ENCODE measurements at places on chromosomes 5 and 9.

DNA sequence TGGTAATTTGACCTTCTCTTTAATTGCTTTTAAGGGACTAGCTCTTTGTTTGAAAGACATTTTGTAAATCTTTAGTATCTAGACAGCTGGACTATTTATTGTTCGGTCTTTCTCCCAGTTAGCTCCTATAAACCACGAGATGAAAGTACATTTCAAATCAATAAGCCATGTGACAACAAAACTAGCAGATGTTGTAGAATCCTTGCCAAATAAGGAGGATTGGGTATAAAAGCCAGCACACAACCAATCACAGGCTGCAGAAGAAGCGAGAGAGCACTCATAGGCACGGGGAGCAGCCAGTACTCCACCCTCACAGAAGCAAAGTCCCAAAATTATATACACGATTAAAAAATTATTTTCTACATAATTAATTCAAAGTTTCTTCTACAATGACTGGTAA, 8.1 kb upstream of the OMD start:
- DNase-seq = no peak

DNA sequence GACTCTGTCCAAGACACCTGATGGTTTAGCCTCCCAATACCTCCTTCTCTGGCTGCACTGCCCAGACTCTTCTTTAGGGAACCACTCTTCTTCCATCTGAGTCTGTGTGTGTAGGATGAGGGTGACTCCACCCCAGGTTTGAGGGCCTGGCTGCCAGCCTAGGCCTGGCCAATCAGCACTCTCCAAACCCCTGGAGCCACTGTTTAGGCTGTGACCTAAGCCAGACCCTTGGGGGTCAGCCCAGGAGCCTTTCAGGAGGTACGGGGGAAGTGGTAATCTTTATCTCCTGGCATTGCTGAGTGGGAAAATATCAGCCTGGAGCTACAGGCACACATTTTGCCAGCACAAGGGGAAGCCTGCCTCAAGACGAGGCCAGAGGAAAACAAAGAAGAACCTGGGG, 6.2 kb upstream of the ERGIC1 start:
- DNase-seq = no peak

DNA sequence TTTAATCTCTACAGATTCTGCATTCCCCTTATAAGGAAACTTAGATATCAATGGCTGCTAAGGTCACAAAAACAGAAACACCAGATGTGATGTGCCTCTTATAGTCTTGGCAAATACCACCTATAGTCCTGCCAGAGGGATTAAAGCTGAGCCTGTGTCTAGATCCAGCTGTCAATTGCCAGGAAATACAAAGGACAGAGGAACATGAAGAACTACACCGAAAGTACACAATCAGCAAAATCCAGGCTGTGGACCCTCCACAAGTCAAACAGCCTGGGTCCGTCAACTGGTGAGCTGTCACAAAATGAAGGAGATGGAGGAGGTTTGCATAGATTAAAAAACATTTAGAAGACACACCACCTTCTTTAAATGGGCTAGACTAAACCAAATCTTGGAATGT, 85.4 kb downstream of the KLF4 start:
- DNase-seq = no peak

DNA sequence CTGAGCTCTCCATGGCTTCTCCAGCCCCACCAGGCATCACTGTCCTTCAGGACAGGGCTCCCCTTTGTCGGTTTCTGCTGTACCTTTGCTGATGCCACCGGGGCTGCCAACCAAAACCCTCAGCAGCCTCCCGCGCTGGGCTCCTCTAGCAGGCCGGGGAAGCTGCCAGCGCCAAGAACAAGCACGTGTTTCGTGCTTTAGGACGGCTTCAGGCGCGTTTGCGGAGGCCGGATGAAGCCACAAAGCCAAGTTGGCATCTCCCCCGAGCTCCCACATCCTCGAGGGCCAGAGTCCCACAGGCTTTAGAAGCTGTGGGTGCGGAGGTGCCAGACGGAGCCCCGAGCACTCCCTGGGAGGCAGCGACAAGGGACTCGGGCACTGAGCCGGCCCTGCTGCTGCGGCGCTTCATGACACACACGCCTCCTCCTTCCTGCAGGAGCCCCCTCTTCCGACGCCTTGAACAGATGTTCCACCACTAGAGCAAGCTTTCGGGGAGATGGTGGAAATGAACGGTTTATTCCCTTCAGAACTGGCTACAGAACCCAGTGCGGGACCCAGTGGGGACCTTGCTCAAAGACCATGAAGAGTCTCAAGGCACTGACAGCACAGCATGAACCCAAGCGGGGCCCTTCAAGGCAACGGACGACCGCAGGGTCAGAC, 36.7 kb downstream of the SARDH start:
- peak; percentile 47 for DNase-seq

GRCh38 chr5:154311362-154311761, 120.8 kb downstream of the GALNT10 start:
- no peak for DNase-seq

DNA sequence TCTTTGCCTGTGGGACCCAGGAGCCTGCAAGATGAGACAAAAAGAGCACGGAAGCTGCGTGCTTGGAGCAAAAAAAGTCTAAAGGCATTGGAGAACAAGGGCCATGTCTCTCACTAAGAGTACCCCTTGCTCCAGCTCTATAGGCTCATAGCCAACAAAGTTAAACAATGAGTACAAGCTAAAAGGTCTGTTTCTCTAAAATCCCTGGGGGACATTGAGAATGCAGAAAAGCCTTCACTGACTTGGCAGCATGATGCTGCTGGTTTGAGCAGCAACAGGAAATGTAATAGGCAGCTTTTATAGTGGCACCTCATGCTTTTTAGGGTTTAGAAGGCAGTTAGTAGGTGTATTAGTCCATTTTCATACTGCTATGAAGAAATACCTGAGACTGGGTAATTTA, 287.5 kb downstream of the SMARCA2 start:
- no peak for DNase-seq

DNA sequence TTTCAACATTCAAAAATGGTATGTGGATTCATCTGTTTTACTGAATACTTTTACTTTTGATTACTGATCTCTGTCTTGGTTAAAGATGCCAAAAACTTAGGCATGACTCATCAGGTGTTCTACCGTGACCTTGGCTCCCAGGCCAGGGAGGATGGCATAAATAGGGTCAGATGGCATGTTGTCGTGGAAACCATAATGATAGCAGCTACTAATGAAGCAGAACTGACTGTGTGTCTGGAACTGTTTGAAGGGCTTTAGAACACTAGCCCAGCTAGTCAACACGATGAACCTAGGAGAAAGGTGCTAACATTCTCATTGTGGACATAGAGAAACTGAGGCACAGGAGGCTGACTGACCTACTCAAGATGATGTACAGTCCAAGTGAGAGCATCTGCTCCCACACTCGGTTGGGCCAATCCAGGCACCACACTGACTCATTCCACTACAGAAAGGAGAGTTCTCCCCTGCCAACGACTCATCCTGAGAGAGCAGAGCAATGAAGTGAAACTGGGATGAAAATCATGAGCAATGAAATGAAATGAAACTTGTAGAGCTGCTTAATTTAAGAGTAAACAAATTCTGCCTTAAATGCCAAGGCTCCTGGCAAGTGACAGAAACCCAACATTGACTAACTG, 116.0 kb downstream of the TENT4A start:
- no peak for DNase-seq

DNA sequence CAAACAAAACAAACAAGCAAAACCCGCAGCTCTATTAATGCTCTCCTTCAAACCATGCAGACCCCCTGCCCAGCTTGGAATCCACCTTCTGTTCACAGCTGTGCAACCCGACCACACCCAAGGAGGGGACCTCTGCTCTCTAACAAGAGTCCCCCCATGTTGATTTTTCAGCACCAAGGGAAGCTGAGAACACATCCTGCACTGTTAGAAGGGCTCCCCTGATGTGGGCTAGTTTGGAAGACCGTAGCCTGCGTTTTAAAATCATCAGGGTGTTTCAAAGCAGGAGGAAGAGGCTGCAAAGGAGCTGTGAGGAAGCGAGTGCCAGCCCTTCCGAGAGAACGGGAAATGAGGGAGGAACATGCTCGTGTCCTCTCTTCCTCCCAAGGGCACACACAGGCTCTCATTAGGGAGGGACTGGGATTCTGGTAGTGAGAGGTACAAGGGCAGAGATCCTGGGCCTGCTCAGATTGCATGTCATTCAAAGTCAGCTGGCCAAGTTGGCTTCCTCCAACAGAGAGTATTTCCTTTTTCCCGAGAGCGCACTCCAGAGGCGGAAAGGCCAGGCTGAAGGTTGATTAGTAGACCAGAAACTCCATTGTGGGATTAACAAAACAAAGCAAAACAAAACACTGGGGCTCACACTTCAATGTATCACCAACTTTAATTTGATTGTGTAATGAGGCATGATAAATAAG, 185.9 kb downstream of the SEMA6A start:
- DNase-seq = no peak

DNA sequence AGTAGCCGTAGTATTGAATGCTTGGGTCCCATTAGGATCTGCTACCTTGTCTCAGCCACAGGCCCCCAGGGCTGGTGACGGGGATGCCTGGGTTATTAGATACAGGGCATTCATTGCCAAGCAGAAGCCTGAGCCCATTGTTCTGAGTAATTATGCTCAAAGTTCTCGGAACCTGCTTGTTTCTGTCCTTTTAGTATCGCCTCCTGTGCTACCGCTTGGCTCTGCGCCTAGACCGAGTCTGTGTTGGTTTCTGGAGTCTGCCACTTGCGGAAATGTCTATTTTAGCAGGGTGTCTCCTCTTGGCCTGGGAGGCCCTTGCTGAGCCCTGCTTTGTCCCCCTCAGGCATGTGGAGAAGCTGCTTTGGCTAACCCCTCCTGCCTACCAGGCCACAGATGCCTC, 506.1 kb downstream of the BNC2 start:
- no peak for DNase-seq

GRCh38 chr5:7850395-7851239, at the start of gene CFAP90:
Gene CFAP90, minus strand, starts transcription at chr5:7851133. Its CDS starts 112 bp downstream, at chr5:7851021.
- DNase-seq = no peak

DNA sequence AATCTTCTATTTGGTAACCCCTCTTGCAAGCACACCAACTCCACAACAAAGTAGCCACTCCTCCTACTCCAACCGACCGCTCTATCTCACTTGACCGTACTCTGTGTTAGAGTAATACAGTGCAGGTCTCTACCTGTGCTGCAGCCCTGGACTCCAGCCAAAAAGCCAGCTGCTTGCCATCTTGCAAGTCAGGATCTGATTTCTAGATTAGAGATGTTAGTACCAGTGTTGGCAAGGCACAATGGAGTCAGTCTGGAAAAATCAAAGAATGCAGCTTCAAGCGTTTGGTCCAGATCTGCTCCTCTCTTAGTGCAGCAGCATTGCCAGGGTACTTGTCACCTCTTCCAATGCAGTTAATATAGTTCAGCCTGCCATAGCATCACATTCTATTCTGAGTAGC, 477.6 kb downstream of the ZSWIM6 start:
- DNase-seq = no peak

DNA sequence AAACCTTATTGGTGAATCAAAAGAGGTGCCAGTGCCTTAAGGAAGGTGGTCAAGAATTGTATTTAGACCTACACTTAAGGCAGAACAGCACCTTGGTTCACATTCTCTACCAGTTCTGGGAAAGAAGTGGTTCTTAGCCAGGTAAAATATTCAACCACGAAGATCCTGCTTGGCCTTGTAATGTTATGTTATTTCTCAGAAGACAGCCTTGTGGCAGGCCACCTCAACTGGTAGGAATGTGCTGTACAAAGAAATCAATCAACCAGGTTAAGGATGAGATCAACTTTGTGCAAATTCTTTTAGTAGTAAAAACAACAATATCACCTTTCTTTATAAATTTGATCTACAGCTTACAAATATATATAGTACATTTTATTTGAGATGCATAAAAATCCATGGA, 246.8 kb downstream of the ARRDC3 start:
- no peak for DNase-seq

DNA sequence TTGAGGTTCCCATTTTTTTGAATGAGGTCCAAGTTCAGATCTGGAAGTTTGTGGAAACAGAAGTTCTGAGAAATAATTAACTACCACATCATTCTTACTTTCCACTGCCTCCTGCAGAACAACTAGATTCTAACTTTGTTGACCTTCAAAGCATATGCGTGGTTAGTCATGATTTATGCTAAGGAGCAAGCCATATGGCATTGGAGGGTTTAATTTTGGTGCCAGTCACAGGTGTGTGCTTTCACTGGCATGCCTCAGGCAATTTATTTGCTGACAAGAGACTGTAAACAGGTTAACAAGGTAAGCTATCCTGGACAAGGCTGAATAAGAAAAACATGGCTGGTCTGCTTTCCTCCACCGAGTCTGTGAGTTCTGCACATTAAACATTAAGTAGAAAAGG, 31.5 kb downstream of the HMHB1 start:
- DNase-seq = no peak

DNA sequence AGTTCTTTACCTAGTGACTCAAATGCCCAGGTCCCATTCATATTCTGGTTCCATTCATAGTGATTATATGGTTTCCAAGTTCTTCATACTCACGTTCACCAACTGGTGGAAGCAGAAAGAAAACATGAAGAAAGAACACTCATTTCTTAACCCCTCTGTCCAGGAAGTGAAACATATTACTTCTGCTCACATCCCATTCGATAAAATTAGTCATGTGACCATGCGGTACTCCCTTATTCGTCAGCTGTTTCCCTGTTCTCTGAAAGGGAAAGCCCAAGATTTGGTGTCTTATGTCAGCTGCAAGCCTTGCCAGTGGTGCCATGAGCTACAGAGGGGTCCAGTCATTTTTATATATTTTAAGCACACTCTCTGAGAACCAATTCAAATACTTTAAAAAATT, 387.0 kb upstream of the DMAC1 start:
- no peak for DNase-seq

GRCh38 chr5:149358294-149358651, 427 bp downstream of the PCYOX1L start:
- peak; percentile 44 for DNase-seq

DNA sequence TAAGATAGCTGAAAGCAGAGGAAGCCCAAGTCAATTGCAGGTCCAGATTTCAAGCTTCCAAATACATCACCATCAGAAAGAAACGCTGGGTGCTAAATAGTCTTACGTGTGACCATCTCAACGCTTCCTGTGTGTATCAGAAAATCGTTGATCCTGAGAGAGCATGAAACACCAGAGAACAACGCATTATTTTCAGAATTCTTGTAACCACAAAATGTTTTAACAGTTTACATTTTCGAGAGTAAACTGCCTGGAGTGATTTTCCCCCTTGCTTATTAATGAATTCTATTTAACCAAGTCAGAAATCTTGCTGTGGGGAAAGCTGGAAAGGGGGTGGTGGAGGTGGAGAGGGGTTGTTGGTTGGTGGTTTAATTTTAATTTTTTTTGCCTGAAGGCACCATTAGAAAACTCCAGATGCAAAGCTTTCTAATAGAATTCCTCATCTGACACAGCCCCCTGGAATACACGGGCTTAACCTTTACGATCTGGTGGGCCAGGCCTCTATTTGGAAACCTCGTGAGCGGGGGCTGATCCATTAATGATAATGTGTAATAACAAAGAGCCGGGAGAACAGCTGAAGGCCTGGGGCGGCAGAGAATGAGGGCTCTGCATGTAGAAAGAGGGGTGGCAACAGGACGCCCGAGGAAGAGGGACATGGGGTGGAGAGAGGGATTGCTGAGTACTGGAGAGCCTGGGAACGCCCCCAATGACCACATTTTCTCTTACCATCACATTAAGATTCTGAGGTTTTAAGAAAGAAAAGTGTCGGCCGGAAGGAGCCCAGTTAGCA, 124.5 kb upstream of the NFIB start:
- no peak for DNase-seq

GRCh38 chr5:33268374-33268773, 172.4 kb upstream of the TARS1 start:
- no peak for DNase-seq
